A549 treated with GW870086 at 1 μM for 4 hours (cell line): ENCODE measurements at places on chromosomes 3 and 15. TPM values are rescaled to one million over a fixed set of nuclear protein-coding genes. Genes with fewer than 3 reads are reported as not detected.

Gene RYR3
- 0.01 to 0.23 TPM (median 0.03 TPM) in 4 of 5 replicates, not detected in the other for total RNA-seq

Gene COL6A5
- total RNA-seq = not detected in 5 replicates

Gene CTXN2
- total RNA-seq = 0.05 TPM in 1 of 5 replicates, not detected in the others

Gene CKMT1B
- 2.6 to 5.5 TPM (median 4.8 TPM) in 5 replicates for total RNA-seq

Gene FYCO1
- total RNA-seq = 4.0 to 5.4 TPM (median 4.9 TPM) in 5 replicates

Gene PPP1R14D
- 0.24 to 0.41 TPM in 2 of 5 replicates, not detected in the others for total RNA-seq

Gene TRIM71
- total RNA-seq = 0.03 TPM in 1 of 5 replicates, not detected in the others

Gene MYRIP
- total RNA-seq = 0.03 TPM in 1 of 5 replicates, not detected in the others

Gene A4GNT
- total RNA-seq = not detected in 5 replicates

Gene MCCC1
- 6.7 to 10.2 TPM (median 7.6 TPM) in 5 replicates for total RNA-seq

Gene IGSF11
- total RNA-seq = 3.8 to 5.6 TPM (median 4.9 TPM) in 5 replicates

Gene NR2E3
- 0.12 to 0.59 TPM (median 0.22 TPM) in 4 of 5 replicates, not detected in the other for total RNA-seq

Gene PARP6
- total RNA-seq = 48.2 to 63.2 TPM (median 62.4 TPM) in 5 replicates

Gene CKMT1A
- total RNA-seq = 1.8 to 4.5 TPM (median 2.3 TPM) in 5 replicates

Gene SPTBN5
- total RNA-seq = 0.10 to 0.36 TPM (median 0.16 TPM) in 5 replicates

Gene SIAH2
- total RNA-seq = 15.2 to 19.6 TPM (median 18.3 TPM) in 5 replicates

Gene SLC27A2
- total RNA-seq = 26.6 to 32.2 TPM (median 29.2 TPM) in 5 replicates

Gene SYNM
- total RNA-seq = 32.6 to 36.3 TPM (median 33.6 TPM) in 5 replicates

Gene CCR3
- total RNA-seq = not detected in 5 replicates

Gene CRBN
- 23.6 to 30.7 TPM (median 26.8 TPM) in 5 replicates for total RNA-seq

Gene FBXO40
- not detected in 5 replicates for total RNA-seq

Gene EFL1
- 20.4 to 32.2 TPM (median 23.2 TPM) in 5 replicates for total RNA-seq

Gene CCR2
- not detected in 5 replicates for total RNA-seq

Gene SPINK8
- not detected in 5 replicates for total RNA-seq

Gene ITPKA
- 7.4 to 9.3 TPM (median 9.1 TPM) in 5 replicates for total RNA-seq

Gene MAP4
- total RNA-seq = 89.0 to 106 TPM (median 97.8 TPM) in 5 replicates

Gene NPAP1
- total RNA-seq = not detected in 5 replicates

Gene MST1R
- total RNA-seq = 5.4 to 8.4 TPM (median 7.7 TPM) in 5 replicates

Gene DNAJC17
- 17.1 to 26.9 TPM (median 24.7 TPM) in 5 replicates for total RNA-seq

Gene TYRO3
- total RNA-seq = 12.8 to 17.1 TPM (median 15.8 TPM) in 5 replicates

Gene CPEB1
- 2.3 to 3.5 TPM (median 2.9 TPM) in 5 replicates for total RNA-seq

Gene TMEM89
- total RNA-seq = not detected in 5 replicates

Gene EOMES
- 0.64 to 0.78 TPM (median 0.68 TPM) in 5 replicates for total RNA-seq

Gene BDH1
- total RNA-seq = 3.5 to 4.5 TPM (median 4.2 TPM) in 5 replicates

Gene BHLHE40
- total RNA-seq = 72.0 to 96.2 TPM (median 88.2 TPM) in 5 replicates

Gene BMF
- total RNA-seq = 0.73 to 1.6 TPM (median 1.3 TPM) in 5 replicates

Gene CCDC9B
- total RNA-seq = 15.2 to 22.6 TPM (median 18.3 TPM) in 5 replicates

Gene MORC1
- not detected in 5 replicates for total RNA-seq

Gene CHRNA3
- total RNA-seq = 0.35 to 0.96 TPM (median 0.64 TPM) in 5 replicates

Gene INSYN1
- total RNA-seq = 1.3 to 2.7 TPM (median 2.0 TPM) in 5 replicates

Gene DNAJB11
- 50.7 to 55.4 TPM (median 53.5 TPM) in 5 replicates for total RNA-seq

Gene STRIT1
- not detected in 5 replicates for total RNA-seq

Gene RASGRP1
- 0.27 to 0.58 TPM (median 0.37 TPM) in 5 replicates for total RNA-seq

Gene ACOX2
- total RNA-seq = 6.9 to 11.0 TPM (median 9.1 TPM) in 5 replicates

Gene CLEC3B
- 0.27 TPM in 1 of 5 replicates, not detected in the others for total RNA-seq

Gene TRIP4
- total RNA-seq = 27.0 to 32.8 TPM (median 28.1 TPM) in 5 replicates

Gene GPR171
- not detected in 5 replicates for total RNA-seq

Gene ATP13A3
- total RNA-seq = 19.7 to 40.3 TPM (median 34.3 TPM) in 5 replicates

Gene ADAMTS9
- 0.42 to 0.87 TPM (median 0.53 TPM) in 5 replicates for total RNA-seq
